ENCODE measurements at places on chromosomes 11 and 22. TPM values are rescaled to one million over a fixed set of nuclear protein-coding genes. Genes with fewer than 3 reads are reported as not detected.

DNA sequence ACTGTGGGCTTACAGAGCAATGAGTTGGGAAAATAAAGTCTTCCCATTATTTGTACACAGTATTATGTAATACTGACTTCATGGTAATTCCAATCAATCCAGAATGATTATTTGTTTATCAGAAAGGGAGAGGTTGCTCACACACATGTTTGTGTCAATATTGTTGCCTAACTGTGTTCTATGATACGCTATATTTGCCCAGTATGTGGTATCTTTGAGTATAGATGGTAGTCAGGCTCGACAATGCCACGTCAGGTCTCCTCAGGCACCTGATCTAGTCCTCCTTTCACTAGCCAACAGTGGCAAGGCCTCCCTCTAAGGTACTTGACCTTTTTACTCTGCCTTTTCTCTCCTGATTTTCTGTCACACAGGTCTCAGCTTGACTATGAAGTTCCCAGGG, 5.3 kb downstream of the DNHD1 start:
- H3K27ac ChIP-seq = no peak overlapping the region
- H3K4me3 ChIP-seq = no peak overlapping the region
- no peaks in the 10 kb centered on the region for H3K36me3 ChIP-seq

GRCh38 chr11:18295316-18295715, 26.6 kb downstream of the HPS5 start:
- no peaks in the 10 kb centered on the region for H3K4me1 ChIP-seq
- H3K27ac ChIP-seq = no peak overlapping the region
- no peak for DNase-seq
- H3K36me3 ChIP-seq = peaks cover 40% of the 10 kb centered on the region

DNA sequence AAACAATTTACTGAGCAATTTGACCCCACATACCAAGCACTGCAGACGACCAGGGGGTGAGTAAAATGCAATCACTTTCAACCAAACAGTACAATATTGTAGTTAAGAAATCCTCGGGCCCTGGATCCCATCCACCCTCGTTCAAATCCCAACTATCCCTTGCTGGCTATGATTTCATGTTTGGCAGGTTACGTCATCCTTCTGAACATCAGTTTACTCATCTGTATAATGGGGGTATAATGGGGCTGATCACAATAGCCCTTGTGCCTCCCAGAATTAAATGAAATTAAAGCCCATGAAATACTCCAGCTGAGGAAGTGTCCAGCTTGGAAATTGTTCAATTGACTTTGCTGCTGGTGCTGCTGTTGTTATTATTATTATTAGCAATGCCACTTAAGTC, 20.6 kb downstream of the APLNR start:
- H3K4me1 ChIP-seq = peaks cover 5% of the 10 kb centered on the region
- H3K4me3 ChIP-seq = no peak overlapping the region
- no peaks in the 10 kb centered on the region for H3K27me3 ChIP-seq
- H3K27ac ChIP-seq = no peak overlapping the region

- no peak overlapping the region for H3K27ac ChIP-seq
- no peaks in the 10 kb centered on the region for H3K36me3 ChIP-seq
- H3K4me3 ChIP-seq = no peak overlapping the region
Observed at GRCh38 chr11:22787551-22788162, 41.9 kb downstream of the SVIP start.

GRCh38 chr22:42500161-42500835, 19.3 kb downstream of the RRP7A start:
- no peak overlapping the region for H3K27ac ChIP-seq
- DNase-seq = peak; percentile 75
- no peaks in the 10 kb centered on the region for H3K27me3 ChIP-seq
- H3K4me1 ChIP-seq = peaks cover 13% of the 10 kb centered on the region
- no peak overlapping the region for H3K4me3 ChIP-seq

DNA sequence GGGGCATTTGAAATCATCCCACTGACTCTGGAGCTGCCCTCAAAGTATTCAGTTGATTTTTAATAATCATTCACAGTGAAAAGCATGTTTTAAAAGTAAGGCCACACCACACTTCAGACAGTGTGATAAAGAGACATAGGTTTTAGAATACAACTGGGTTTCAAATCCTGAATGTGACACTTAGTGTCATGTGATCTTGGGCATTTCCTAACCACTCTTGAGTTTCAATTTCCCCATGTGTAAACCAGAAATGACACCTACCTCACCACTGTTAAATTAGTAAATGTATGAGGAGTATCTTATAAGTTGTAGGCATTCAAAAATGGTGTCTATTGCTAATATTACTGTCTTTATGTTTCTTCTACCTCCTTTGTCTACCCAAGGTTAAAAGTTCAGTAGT, 5.4 kb downstream of the TMEM123 start:
- H3K4me3 ChIP-seq = no peak overlapping the region
- no peak overlapping the region for H3K27ac ChIP-seq
- DNase-seq = no peak
- H3K27me3 ChIP-seq = no peaks in the 10 kb centered on the region

GRCh38 chr11:84420271-84420670, 1134.1 kb upstream of the CCDC90B start:
- H3K27ac ChIP-seq = no peak overlapping the region
- DNase-seq = no peak

GRCh38 chr22:23670378-23671295, 20.2 kb upstream of the RGL4 start:
- H3K4me1 ChIP-seq = no peaks in the 10 kb centered on the region
- H3K36me3 ChIP-seq = peaks cover 2% of the 10 kb centered on the region
- H3K27ac ChIP-seq = no peak overlapping the region
- no peak for DNase-seq

GRCh38 chr22:19819911-19820879, 34.5 kb downstream of the GNB1L start:
- H3K36me3 ChIP-seq = peaks cover 4% of the 10 kb centered on the region
- peaks cover 13% of the 10 kb centered on the region for H3K4me1 ChIP-seq
- H3K27me3 ChIP-seq = no peaks in the 10 kb centered on the region
- no peak overlapping the region for H3K4me3 ChIP-seq
- no peak overlapping the region for H3K27ac ChIP-seq

- H3K36me3 ChIP-seq = no peaks in the 10 kb centered on the region
- H3K27ac ChIP-seq = no peak overlapping the region
- H3K27me3 ChIP-seq = peaks cover 7% of the 10 kb centered on the region
- H3K4me1 ChIP-seq = no peaks in the 10 kb centered on the region
- H3K4me3 ChIP-seq = no peak overlapping the region
- DNase-seq = no peak
Observed at GRCh38 chr22:25656724-25657123, 85.3 kb upstream of the MYO18B start.

GRCh38 chr11:117232092-117232878, at the start of gene RNF214:
RNF214 (plus strand) TSS chr11:117232671; CDS start chr11:117234273, 1,602 bp downstream.
- DNase-seq = peak; percentile 88
- peak within 1 kb of the TSS; percentile 96 for H3K27ac ChIP-seq
- H3K4me3 ChIP-seq = peak within 1 kb of the TSS; percentile 100
- H3K27me3 ChIP-seq = no peaks in the 10 kb centered on the region
- H3K36me3 ChIP-seq = no peaks in the 10 kb centered on the region
- peaks cover 30% of the 10 kb centered on the region for H3K4me1 ChIP-seq

GRCh38 chr11:99020352-99021225, at the start of gene CNTN5:
CNTN5 (plus strand) TSS chr11:99020949.
- no peak within 1 kb of the TSS for H3K27ac ChIP-seq
- no peaks in the 10 kb centered on the region for H3K36me3 ChIP-seq
- peak within 1 kb of the TSS; percentile 93 for H3K4me3 ChIP-seq
- peak; percentile 74 for DNase-seq
- H3K4me1 ChIP-seq = peaks cover 9% of the 10 kb centered on the region

DNA sequence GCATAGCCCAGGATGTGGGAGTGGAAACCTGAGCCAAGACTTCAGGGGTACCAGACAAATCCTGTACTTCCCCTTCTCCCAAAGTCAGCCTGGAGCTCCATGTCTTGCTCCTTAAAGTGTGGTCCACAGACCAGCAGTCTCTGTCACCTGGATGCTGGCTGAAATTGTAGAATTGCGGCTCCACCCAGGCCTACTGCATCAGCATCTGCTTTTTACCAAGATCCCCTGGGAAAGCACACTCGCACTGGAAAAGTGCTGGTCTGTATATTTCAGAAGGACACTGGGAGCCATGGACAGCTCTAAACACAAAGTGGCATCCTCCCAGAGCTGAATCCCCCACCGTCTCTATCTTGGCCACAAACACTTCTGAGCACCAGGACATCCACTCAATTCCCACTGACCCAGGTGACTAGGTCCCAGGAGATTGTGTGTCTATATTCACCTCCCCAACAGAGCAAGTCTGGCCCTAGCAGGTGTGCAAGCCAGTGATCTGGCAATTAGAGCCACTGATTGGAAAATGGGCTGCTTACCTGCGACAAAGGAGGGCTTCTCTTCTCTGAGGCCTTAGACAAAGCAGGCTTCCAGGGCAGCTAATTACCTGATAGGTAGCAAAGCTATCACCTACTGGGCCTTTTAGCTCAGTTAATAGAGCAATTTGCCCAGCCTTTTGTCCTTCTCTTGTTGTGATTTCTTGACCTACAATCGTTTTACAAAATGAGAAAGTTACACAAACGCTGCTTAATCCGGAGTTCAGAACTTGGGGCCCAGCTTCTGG, 443.3 kb downstream of the MN1 start:
- peak; percentile 18 for DNase-seq
- peaks cover 11% of the 10 kb centered on the region for H3K27me3 ChIP-seq

- no peaks in the 10 kb centered on the region for H3K27me3 ChIP-seq
- peaks cover 55% of the 10 kb centered on the region for H3K4me1 ChIP-seq
- H3K36me3 ChIP-seq = peaks cover 4% of the 10 kb centered on the region
- peak overlapping the region; percentile 65 for H3K27ac ChIP-seq
- H3K4me3 ChIP-seq = no peak overlapping the region
- DNase-seq = no peak
Observed at GRCh38 chr22:42928969-42929837, 72.1 kb upstream of the ARFGAP3 start.

GRCh38 chr11:77819921-77820564, 479 bp downstream of the RSF1 start:
- H3K4me3 ChIP-seq = peak overlapping the region; percentile 100
- H3K27me3 ChIP-seq = no peaks in the 10 kb centered on the region
- peak overlapping the region; percentile 96 for H3K27ac ChIP-seq
- H3K4me1 ChIP-seq = peaks cover 24% of the 10 kb centered on the region
- peak; percentile 75 for DNase-seq

- no peak overlapping the region for H3K4me3 ChIP-seq
- no peak overlapping the region for H3K27ac ChIP-seq
- no peaks in the 10 kb centered on the region for H3K4me1 ChIP-seq
- H3K36me3 ChIP-seq = no peaks in the 10 kb centered on the region
Observed at GRCh38 chr11:133115099-133115498, 417.2 kb downstream of the OPCML start.

GRCh38 chr11:64787526-64788320, 9.4 kb upstream of the SF1 start:
- no peaks in the 10 kb centered on the region for H3K27me3 ChIP-seq
- no peak for DNase-seq
- H3K4me3 ChIP-seq = no peak overlapping the region
- H3K36me3 ChIP-seq = peaks cover 3% of the 10 kb centered on the region
- H3K4me1 ChIP-seq = no peaks in the 10 kb centered on the region
- H3K27ac ChIP-seq = no peak overlapping the region

DNA sequence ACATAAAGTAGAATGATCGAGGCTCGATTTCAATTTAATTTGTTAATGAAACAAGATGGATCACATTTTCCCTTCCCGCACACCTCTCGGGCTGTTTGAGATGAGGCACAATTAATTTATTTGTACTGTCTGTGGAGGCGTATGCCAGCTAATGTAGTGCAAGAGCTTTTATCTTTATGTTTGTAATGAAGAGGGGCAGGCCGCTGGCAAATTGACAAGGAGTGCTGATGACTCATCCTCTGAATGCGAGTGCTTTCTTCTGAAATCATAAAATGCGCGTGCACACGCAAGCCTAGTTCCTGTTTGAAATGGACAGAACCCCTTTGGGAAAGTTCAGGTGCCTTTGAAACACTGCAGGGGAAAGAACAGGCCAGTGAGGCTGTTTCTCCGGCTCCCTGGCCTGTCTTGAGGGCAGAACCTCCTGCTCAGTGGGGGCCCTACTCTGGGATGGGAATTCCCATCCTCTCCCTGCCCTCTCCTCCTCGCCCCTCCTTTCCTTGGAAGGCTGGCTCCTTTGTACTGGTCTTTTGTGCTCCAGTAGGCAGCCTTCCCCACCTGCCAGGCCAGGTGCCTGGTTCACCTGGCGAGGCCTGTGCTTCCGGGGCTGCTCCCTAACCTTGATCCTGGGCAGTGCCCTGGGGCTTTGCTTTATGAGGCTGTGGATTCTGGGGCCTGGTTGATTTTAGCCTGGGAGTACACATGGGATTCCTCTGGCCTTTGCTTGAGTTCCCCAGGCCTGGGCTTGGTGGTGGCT, 50.3 kb downstream of the TEAD1 start:
- peak overlapping the region; percentile 99 for H3K27ac ChIP-seq
- no peaks in the 10 kb centered on the region for H3K27me3 ChIP-seq
- no peak for DNase-seq
- peaks cover 13% of the 10 kb centered on the region for H3K36me3 ChIP-seq

- peaks cover 37% of the 10 kb centered on the region for H3K4me1 ChIP-seq
- peak overlapping the region; percentile 92 for H3K4me3 ChIP-seq
- peaks cover 12% of the 10 kb centered on the region for H3K36me3 ChIP-seq
- peak overlapping the region; percentile 94 for H3K27ac ChIP-seq
- DNase-seq = no peak
Observed at GRCh38 chr11:118437208-118438125, 1.2 kb downstream of the KMT2A start.

- peak; percentile 77 for DNase-seq
- peaks cover 9% of the 10 kb centered on the region for H3K4me1 ChIP-seq
- peaks cover 87% of the 10 kb centered on the region for H3K27me3 ChIP-seq
Observed at GRCh38 chr11:8262552-8263108, 1.0 kb downstream of the LMO1 start.

GRCh38 chr11:1514336-1515061, 27.9 kb upstream of the MOB2 start:
- peaks cover 5% of the 10 kb centered on the region for H3K36me3 ChIP-seq
- no peaks in the 10 kb centered on the region for H3K27me3 ChIP-seq
- no peak overlapping the region for H3K27ac ChIP-seq
- no peak for DNase-seq
- no peak overlapping the region for H3K4me3 ChIP-seq
- H3K4me1 ChIP-seq = peaks cover 36% of the 10 kb centered on the region

DNA sequence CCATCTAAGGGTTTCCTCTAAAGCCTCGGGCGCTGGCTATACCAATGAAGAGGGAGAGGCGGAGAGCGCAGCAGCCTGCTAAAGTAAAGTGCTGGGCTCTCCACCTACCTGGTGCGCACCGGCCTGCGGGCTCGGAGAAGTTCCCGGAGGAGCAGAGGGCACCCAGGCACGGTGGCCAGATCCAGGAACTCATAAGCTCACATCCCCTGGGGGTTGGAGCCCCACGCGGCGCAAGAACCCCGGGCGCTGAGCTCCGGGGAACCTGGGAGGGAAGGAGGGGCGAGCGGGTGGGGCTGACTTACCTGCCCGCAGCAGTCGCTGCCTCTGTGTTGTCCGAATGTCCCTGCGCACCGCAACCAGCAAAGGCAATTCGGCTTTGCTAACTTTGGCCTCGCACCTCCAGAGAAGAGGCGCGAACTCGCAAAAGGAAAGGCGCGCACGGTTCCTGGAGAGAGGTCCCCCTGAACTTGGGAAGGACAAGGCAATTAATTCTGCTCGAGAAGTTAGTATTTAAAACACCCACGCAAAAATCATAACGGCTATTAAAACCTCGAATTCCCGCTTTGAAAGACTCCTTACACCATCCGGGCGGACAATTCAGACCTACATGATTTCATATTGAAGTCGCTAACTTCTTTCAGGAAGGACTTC, 127.6 kb upstream of the C11orf58 start:
- no peaks in the 10 kb centered on the region for H3K36me3 ChIP-seq
- peaks cover 23% of the 10 kb centered on the region for H3K4me1 ChIP-seq
- H3K27me3 ChIP-seq = peaks cover 18% of the 10 kb centered on the region
- H3K27ac ChIP-seq = peak overlapping the region; percentile 1

GRCh38 chr11:62981743-62982142, 3.0 kb downstream of the SLC22A6 start:
- H3K27ac ChIP-seq = no peak overlapping the region
- no peak overlapping the region for H3K4me3 ChIP-seq
- H3K36me3 ChIP-seq = no peaks in the 10 kb centered on the region
- H3K27me3 ChIP-seq = no peaks in the 10 kb centered on the region

RFPL1 gene
- not detected for total RNA-seq

KIAA1671 gene
- 28.5 TPM for total RNA-seq

POU2AF1 gene
- total RNA-seq = 0.24 TPM

PRR33 gene
- total RNA-seq = not detected

Data from type B pancreatic cell (in vitro differentiated cells).